ENCODE measurements at places on chromosomes 16 and 17.
A peak's percentile ranks its signal among the peaks of the same experiment; 100 is the strongest.

DNA sequence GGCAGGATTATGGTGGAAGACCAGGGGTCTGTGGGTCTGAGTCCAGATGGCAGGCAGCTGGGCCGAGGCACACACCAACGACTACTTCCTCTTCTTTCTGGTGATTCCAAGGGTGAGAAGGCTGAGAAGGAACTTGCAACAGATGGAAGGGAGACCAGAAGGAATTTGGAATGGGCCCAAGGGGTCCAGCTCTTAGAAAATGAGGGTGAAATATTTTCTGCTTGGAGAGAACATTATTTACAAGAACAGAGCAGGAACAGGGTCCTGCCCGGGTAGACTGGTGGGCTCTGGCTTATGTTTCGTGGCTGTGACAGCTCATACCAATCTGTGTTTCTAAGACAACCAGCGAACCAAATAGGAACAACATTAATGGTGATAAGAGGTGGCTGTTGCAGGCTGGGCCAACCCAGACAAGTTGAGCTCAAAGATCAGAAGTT lies 36.6 kb downstream of the CCDC42 start:
- no peak for DNase-seq

GRCh38 chr17:885971-886571 lies 93.5 kb downstream of the NXN start:
- DNase-seq: peak; percentile 76

GRCh38 chr17:63494300-63494928 lies 17.6 kb downstream of the ACE start:
- DNase-seq: no peak

- DNase-seq: no peak
Measured at GRCh38 chr16:86038926-86039310, 140.0 kb downstream of the IRF8 start.
